ENCODE measurements at places on chromosomes 4 and X. TPM values are rescaled to one million over a fixed set of nuclear protein-coding genes. Genes with fewer than 3 reads are reported as not detected.
A peak's percentile ranks its signal among the peaks of the same experiment; 100 is the strongest.

DNA sequence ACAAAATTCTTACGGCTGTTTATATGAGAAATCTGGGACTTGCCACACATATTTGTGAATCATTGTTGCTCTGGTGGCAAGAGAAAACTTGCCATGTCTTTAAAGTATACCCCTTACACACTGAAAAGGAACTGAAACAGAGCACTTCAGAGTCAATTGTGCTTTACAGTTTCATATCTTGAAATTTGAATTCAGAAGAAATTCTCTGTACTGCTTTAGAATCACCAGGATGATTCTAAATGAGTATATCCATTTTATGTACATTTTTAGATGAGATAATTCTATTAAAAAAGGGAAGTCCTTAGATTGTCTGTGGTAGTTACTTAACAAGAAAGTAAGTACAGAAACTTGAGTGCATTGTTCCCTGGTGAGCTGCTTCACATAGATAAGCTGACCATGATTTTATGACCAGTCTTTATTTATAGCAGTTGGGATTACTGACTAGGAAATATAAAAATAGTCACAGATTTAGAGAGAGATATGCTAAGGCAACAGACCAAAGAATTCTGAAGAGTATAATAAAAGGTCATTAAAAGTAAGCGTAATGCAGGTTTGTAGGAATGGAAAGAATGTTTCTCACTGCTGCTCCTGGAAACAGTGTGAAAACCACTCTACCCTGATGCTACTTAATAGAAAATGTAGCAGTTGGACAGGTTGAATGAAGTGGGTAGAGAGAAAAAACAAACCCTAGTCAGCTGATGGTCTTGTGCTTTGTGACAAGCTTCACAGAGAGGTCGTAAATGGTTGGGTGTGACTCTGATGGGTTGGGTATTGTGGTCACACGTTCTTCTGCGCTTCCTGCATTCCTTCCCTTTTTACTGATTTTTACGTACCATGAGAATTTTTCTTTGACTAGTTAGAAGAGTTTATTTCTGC is 41.0 kb downstream of the FNIP2 start:
- no peak for DNase-seq

- no peak for DNase-seq
These were observed 182.7 kb downstream of the ANK2 start for GRCh38 chr4:113232194-113232593.

GLOD5 gene
- not detected for total RNA-seq

DNA sequence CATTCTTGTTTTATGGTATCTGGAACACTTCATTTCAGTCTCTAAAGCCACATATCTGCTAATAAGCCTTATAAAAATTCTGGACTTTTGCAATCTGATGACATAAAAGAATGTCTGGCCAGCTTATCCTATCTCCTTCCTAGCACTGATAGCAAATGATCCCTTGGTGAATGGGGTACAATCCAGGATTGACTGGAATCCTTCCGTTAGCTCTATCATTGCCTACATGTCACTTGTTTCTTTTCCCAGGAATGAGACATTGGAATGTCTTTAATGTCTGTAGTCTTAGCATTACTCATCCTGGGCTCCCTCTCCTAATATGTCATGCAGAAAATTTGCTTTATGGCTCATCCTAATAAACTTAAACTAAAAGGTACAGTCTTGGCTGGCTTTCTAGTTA is 14.8 kb upstream of the PABPC4L start:
- no peak for DNase-seq

- DNase-seq = no peak
These were observed 115.2 kb downstream of the DDIT4L start for GRCh38 chr4:100075056-100075455.

RNF113A gene
- 16.5 TPM for total RNA-seq

WAS gene
- total RNA-seq = 7.1 TPM

DNA sequence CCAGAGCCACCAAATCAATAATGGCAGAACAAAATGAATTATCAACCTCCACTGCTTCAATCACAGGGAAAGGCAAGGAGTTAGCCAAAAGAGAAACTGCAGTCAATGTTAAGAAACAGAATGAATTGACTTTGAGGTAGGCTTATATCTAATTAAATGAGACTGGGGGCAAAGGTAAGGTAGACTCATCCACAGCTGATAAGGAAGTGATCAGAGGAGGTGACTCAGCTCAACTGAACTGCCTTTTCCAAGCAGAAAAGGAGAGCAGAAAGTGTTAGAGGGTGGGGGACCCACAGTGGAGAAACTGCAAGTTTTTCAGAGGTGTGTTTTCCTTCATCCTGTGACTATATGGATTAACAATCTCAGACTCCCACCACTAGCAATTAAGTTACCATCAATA is 345.8 kb upstream of the PPARGC1A start:
- DNase-seq = peak; percentile 51

DNA sequence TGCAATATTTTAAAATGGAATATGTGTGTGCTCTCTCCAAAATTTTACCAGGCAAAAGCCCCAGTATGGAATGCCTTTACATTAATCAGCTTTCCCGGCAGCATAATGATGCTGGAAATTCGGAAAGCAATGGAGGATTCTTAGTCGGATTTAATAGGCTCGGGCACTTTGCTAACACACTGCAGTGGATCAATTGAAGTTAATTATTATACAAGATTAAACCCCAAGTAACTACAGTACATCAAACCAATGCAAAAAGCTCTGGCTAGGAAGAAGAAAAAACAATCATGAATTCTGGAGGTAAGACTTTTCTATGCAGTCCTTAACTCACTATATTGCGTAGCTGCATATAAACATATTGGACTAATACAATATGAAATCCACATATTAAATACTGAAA is 43.6 kb upstream of the GRIA3 start:
- no peak for DNase-seq

GRCh38 chrX:1673337-1673736 is 58.5 kb downstream of the ASMT start:
- peak; percentile 67 for DNase-seq
